ENCODE measurements at places on chromosomes 6 and 20.

- DNase-seq: no peak
Measured at GRCh38 chr6:36765190-36765589, 67.6 kb downstream of the RAB44 start.

- DNase-seq: no peak
Measured at GRCh38 chr20:19547547-19547946, 210.5 kb upstream of the RIN2 start.

DNA sequence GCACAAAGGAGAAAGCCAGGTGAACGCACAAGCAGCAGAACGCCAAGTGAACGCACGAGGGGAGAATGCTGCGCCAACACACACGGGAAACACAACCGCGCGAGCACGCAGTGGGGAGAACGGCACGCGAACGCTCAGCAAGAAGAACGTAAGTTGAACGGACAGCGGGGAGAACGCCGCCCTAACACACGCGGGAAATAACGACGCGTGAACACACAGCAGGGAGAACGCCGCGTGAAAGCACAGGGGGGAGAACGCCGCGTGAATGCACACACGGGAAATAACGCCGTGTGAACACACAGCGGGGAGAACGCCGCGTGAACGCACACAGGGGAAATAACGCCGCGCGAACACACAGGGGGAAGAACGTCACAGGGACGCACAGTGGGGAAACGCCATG lies 54.7 kb downstream of the RNASET2 start:
- DNase-seq: peak; percentile 71

- DNase-seq: no peak
Measured at GRCh38 chr6:16183187-16183664, 54.3 kb downstream of the MYLIP start.

All from upper lobe of left lung (tissue), 6 donors.